ENCODE measurements at places on chromosomes 6 and 20.

DNA sequence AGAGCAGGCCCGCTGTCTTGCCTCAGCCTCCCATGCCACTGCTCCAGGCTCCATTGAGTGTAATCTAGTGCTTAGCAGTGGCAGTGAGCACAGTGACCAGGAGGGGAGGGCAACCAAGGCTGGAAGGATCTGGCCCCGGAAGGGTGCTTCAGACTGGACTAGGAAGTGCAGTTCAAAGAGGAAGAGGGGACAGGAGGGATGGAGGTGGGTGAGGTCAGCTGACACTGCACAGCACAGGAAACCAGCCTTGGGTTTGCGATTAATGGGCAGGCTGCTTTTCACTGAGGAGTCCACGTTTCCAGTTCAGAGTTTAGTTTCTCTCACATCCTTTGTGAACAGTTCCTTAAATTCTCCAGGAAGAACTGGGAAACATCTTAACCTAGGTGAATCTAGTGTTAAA lies 46.9 kb downstream of the CDS2 start:
- no peak for DNase-seq

GRCh38 chr6:43956478-43956877 lies 170.8 kb downstream of the MRPL14 start:
- no peak for DNase-seq

DNA sequence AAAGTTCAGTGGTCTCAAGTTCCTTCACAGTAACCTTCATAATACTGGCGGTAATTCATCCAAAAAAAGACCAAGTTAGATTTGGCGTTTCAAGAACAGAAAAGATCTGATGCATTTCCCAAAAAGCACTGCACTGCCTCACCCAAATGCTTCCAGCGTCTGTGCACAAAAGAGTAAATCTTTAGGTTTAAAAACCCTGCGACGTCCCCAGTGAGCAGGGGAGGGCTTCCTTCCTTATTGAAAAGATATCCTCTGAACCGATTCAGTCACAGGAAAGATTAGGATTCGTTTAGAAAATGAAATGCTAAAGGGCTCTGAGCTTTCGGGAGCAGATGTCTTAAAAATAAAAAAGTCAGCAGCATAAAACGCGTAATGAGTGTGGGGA lies 654 bp downstream of the TBC1D7 start:
- DNase-seq = no peak

GRCh38 chr6:74742793-74743508 lies 462.9 kb downstream of the COL12A1 start:
- DNase-seq = no peak

DNA sequence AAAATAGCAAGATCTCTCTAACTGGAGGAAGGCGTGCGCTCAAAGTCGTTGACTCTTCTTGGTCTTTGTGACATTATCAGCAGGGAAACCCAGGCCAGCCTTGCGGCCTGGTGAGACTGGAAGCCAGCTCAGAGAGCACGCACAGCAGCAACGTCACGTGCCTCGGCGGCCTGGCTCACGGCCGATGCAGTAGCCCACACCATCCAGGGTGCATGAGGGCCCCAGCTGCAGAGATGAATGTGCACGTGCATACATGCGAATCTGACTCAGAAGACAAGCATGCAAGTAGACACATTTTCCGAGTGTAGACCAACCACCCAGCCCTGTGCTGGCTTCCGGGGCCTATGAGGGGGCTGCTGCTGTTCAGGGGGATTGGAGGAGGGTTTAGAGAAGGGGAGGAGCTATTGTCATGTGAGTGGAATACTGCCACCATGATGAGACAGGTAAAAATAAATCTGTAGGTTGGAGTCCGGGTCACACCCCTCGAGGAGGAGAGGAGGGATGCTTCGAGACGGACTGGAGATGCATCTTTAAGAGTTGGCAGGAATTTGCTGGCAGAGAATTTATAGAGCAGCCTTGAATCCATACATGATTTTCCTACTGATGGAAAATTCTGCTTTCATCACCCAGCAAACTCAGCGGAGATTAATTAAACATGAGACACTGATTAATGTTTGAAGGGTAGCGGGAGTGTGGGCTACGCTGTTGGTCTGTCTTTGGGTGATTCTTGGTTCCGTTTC lies 388.2 kb downstream of the CDH4 start:
- no peak for DNase-seq

DNA sequence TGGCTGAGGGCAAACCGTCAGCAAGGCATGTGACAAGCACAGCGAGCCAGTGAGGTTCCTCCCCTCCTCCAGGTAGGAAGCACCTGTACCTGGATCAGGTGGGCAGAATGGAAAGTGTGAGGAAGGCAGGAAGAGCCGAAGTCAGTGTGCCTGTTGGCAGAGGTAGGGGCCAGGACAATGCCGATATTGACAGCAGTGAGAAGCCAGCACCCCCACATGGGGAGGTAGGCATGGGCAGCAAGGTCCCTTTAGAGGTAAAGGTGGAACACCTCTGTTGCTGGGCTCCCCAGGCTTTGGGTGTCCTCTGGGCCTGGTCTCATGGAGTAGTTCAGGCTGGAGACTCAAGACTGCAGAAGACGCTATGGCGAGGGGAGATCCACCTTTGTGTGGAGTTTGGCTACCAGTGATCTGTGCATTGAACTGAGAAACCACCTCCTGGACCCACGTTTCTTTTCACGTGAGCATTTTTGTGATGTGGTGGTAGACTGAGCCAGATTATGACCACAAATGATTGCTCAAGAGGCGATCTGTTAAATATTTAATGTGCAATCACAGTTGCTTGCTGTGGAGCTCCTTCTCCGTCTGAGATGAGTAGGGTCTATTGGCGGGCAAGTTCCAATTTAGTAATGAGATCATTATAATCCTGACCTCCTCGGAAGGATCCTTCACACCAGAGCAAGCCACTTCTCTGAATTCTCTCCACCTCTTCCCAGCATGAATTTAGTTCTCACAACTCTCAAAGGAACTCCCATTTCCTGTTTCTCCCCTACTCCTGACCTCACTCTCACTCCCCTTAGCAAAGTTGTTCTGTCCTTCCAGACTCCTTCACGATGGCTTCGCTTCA lies 174.8 kb downstream of the CDH26 start:
- DNase-seq = no peak

DNA sequence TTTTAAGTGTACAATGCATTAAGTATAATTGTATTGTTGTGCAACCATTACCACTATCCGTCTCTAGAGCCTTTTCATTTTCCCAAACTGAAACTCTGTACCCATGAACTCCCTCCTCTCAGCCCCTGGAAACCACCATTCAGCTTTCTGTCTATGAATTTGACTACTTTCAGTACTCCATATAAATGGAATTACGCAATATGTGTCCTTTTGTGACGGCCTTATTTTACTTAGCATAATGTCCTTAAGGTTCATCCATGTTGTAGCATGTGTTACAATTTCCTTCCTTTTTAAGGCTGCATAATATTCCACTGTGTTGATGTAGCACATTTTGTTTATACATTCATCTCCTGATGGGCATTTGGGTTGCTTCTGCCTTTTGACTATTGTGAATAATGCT lies 143.6 kb upstream of the KCNG1 start:
- DNase-seq = no peak

DNA sequence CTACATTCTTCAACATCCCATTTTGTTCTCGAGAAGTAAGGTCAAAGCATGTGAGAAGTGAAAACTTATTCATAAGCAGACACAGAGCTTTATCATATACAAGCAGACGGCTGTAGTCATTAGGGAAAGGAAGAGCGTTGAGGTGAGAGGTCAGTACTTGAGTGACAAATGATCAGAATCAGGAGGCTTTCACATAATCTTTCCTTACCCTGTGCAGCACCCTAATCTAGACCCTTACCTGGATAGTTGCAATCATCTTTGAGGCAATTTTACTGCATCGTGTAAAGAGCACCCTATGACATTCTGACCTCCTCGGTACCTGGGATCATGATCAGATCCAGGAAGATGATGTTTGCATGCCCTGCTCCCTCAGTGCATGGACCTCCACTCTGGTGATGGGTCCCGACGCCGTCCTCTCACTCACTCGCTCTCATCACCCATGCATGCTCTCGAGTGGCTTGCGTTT lies 62.7 kb downstream of the RNF182 start:
- DNase-seq = no peak

- DNase-seq = no peak
These were observed 8.1 kb upstream of the APCDD1L start for GRCh38 chr20:58523072-58523970.

GRCh38 chr20:57818418-57819181 lies 108.8 kb upstream of the PMEPA1 start:
- no peak for DNase-seq

DNA sequence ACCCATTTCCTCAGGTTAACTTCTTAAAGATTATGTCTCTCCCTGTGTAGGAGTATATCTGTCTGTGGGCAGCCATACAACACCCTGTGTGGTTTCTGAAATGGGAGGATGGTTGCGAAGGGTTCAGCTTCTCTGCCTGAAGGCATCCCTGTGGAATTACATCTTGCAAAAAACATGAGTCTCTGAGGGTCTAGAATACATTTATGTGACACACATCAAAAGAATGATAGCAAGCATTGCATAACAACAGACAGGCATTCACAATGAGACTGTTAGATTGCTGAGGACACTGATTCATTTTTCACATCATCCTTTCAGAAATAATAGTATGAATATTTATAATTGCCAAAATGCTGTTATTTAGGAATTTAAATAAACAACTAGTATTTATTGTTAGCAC lies 670.9 kb downstream of the HTR1B start:
- DNase-seq = no peak

DNA sequence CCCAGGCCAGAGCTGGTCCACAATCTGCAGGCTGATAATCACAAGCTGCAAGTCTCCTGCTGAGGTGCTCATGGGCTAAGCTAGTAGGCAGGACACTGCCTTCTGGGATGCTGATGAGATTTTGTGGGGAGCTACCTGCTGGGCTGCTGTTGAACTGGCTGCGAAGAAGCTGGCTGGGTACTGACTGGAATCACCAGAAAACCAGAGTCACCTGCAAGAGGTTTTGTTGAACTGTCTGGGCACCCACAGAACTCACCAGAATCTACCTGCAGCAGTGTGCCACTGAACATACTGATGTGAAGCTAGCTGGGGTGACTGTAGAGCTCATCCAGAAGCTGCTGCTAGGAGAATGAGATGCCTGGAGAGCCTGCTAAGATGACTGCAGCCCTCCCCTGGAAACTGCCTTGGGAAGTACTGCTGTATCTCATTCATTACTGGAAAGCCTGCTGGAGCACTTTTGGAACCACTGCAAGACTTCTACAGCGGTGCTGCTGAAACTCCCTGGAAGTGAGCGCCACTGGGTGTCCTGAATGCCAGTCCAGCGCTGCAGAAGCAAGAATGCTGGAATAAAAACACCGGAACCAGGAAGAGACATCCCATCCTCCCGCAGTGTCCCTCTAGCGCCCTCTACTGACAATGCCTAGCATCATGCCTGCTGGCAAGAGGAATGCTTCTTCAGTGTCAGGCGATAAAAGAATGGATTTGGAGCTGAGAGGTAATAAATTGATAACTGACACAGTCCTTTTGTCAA lies 64.9 kb upstream of the ARHGAP18 start:
- peak; percentile 59 for DNase-seq

DNA sequence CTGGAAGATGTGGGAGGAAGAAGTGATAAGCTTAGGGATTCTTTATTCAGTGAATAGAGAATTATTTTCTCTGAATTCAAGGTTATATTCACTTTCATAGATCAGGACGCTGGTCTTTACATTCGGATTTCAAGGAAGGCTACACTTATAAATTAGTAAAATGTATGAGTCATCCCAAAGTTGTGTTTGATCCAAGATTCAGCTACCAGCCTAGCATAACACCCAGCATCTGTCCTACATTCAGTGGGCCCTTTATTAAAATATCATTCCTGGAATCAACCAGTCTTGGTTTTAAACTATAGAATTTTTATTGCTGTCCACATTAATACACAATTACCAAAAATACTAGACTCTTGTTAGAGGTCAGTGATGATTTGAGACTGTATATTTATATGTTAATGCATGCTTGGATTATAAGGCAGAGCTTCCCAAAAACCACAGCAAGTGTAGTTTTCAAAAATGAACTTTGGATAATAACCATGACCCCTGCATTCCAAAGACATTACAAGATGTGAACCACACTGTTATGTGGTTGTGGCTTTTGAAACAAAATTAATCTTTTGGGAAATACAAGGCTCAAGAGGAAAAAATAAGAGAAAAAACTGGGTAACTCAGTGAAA lies 210.7 kb upstream of the CNR1 start:
- DNase-seq = no peak

DNA sequence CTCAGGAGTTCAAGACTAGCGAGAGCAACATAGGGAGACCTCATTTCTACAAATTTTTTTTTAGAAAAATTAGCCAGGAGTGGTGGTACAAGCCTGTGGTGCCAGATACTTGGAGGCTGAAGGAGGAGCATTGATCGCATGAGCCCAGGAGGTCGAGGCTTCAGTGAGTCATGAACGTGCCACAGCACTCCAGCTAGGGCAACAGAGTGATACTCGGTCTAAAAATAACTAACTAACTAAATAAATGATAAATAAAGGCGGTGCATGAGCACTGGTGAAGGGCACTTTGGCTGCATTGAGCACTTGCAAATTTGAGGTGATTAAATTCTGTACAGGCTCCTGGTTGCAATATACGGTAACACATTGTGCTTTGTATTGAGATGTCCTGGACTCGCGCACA lies 13.5 kb downstream of the HLA-A start:
- no peak for DNase-seq

GRCh38 chr20:52457826-52458225 lies 266.2 kb upstream of the ZFP64 start:
- DNase-seq = no peak

DNA sequence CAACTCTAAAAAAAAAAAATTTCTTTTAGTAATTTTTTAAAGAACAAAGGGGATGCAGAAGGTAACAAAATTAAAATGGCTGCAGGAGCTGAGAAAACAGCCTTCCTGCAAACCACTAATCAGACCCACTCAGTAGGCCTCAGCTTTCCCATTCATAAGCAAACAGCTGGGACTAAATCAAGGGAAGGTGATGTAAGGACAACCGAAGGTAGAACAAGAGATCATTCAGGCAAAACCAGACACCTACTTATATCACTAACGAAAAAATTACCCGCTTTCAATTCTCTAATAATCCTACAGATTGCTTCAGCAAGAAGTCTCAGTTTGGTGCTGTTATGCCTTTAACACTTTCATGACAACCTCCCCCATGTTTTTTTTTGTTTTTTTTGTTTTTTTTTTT lies 124.0 kb downstream of the ZMYND8 start:
- DNase-seq = no peak

DNA sequence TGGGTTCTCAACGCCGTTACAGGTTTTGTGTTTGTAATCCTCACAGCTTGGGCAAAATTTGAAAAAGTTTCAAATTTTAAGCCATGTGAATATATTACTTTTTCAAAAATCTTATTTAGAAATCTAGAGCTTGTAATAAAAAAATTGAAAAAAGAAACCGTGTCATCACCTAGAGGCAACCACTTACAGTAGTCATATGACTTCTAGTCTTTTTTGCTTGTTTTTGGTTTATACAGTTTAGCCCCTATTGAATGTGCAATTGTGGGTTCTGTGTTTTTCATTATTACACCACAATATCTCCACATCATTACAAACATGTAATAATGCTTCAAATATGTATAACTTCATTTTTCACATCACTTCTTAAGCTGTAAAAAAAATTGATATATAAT lies 888 bp downstream of the DYNLRB1 start:
- no peak for DNase-seq

- no peak for DNase-seq
These were observed 147.3 kb downstream of the DLL1 start for GRCh38 chr6:170143401-170144150.

GRCh38 chr6:45494416-45495135 lies 116.8 kb upstream of the SUPT3H start:
- DNase-seq = no peak

- no peak for DNase-seq
These were observed 3.7 kb downstream of the ITPR3 start for GRCh38 chr6:33624856-33625255.

- DNase-seq = no peak
These were observed 87.9 kb downstream of the MMS22L start for GRCh38 chr6:97195117-97195516.
